ENCODE measurements at places on chromosomes 4 and X. TPM values are rescaled to one million over a fixed set of nuclear protein-coding genes. Genes with fewer than 3 reads are reported as not detected.

DNA sequence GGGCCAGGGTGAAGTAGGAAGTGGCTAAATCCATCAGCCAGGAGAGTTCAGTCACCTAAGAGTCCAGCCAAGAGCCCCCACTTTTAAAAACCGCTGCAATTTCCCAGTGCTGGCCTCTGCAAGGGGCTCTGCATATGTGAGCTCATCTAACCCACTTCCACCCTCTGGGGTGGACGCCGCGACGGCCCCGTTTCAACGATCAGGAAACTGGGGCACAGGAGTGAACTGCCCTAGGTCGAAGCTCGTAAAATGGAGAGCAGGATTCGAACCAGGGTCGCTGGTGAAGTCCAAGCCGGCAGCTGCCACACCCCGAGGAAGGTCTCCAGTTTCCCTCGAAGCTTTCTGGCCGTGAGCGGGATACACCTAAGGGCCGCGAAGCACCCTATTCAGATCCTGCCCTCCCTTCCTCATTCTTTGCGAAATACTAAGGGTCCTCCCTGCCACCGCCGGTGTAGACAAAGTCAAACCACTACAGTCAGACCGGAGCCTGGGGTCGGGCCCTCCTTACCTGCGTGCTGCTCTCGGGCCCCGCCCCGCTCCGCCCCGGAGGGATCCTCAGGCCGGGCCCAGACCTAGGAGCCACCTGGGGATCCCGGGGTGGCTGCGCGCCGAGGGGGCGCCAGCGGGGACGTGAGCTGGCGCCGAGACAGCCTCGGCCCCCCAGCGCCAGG lies 446 bp downstream of the EVC2 start:
- no peak for DNase-seq

DNA sequence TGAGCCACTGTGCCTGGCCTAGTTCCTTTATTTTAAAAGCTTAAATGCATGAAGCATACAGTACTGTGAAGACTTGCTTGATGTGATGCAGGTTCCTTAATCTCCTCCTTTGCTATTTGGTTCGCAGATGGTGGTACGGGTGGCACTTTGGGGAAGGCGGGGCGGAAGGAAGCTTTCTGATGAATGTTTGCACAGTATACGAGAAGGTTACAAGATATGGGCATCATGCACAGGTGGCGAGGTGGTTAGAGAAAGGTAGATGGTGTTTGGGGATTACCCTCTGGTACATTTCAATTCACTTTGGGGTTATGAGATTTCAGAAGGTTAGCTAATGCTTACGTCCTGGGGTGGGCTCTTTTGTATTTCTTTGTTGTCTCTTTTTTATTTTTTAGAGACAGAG lies 17.2 kb downstream of the RHOH start:
- no peak for DNase-seq

REELD1 gene
- polyA plus RNA-seq: 0.23 TPM

GRCh38 chrX:133543654-133544053 lies 128.4 kb upstream of the GPC4 start:
- DNase-seq: no peak

GRCh38 chrX:41789374-41789773 lies 65.4 kb downstream of the GPR82 start:
- no peak for DNase-seq

- no peak for DNase-seq
Measured at GRCh38 chr4:105996845-105997244, 101.6 kb downstream of the NPNT start.

Measured in left renal pelvis (tissue), 4 donors.